Stimulated activated naive CD8-positive, alpha-beta T cell treated with anti-CD3 and anti-CD28 coated beads, Interleukin-15, amount 100 ng/mL, for 72 hours (primary cell): ENCODE measurements at places on chromosomes 7 and 10.

DNA sequence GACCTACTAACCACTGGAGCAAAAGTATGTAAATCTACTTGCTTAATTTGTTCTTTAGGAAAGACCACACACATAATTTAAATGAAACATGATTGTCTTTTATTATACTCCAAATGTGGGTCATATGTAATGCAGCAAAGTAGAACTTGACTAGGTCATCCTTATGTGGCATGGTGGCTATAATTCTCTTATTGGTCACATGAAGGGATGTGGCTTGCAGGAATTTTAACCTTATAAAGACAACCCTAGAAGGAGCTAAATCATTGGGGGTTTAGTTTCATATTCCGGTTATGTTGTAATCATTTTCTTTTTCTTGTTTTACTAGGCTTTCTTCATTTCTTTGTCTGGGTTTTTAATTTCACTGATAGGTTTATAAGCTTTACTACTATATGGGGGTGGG, 93.9 kb downstream of the SEPTIN7 start:
- DNase-seq, result no peak

GRCh38 chr7:101555269-101555920, 73.7 kb downstream of the MYL10 start:
- DNase-seq, result no peak

GRCh38 chr10:5512881-5513612, 11.7 kb upstream of the CALML3 start:
- DNase-seq, result peak; percentile 8

DNA sequence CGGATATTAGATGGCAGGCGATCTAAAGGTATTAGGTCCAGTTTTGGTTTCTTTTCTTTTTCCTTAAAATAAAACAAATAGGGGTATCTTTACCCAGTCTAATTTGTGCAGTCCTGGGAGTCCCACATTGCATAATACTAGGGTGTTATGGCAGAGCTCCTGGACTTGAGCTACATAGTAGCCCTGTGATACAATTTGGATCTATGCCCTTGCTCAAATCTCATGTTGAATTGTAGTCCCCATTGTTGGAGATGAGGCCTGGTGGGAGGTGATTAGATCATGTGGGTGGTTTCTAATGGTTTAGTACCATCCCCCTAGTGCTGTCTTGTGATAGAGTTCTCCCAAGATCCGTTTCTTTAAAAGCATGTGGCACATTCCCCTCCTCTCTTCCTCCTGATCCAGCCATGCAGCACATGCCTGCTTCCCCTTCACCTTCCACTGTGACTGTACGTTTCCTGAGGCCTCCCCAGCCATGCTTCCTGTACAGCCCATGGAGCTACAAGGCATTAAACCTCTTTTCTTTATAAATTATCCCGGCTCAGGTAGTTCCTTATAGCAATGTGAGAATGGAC, 141.9 kb downstream of the RPS24 start:
- no peak for DNase-seq

- DNase-seq, result no peak
These were observed 89.5 kb upstream of the TES start for GRCh38 chr7:116120839-116121238.

DNA sequence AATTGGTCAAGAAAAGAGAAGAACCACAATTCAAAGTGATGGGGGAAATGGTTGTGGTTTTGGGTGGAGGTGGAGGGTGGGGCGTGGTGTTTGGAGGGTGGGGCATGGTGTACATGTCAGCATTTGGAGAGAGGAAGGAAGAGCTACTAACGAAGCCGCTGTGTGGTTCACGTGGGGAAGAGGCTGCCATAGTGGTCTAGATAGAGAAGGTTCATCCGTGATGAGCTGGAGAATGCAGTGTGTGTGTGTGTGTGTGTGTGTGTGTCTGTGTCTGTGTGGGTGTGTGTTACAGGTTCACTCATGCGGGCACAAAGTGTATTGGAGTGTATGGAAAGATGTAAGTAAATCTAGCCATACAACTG, 6.1 kb upstream of the VCL start:
- DNase-seq, result peak; percentile 77

DNA sequence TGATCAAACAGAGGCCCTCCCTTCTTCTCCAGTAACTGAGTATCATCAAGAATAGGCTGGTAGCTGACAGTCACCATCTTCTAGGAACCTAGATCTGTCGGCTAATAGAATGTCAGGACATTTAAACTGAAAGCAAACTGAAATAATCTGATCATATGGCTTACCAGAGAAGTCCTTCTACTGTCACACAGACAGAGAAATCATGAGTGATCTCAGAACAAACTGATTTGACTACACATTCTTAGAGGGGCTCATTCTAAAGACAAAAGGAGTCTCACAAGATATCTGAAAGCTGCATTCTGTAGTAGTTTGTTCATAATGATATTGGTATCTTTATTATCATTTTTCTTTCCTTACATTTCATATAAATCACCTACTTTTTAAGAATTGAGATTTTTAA, 130.9 kb upstream of the ADCY1 start:
- no peak for DNase-seq

DNA sequence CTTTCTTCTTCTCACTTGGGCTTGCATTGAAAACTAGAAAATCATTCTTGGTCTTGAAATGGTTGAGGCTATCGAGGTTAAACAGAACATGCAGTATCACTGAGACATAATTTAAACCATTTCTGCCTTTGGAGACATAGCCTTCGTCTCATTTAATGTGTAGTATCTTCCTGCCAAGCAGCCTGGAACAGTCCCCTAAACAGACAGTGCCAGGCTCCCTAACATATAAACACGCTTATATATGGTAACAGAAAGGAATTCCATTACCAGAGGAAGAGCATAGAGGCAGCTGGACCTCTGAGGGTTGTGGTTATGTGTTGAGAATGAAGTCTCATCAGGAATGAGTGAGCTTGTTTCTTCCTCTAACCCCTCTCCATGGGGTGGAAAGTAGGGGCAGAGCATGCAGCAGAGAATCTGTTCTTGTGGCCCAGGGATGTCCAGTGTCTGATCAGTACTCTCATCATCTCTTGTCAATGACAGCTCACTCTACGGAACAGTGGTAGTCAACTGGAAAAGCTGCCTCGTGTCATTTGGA, 11.2 kb downstream of the CACNB2 start:
- DNase-seq, result no peak

DNA sequence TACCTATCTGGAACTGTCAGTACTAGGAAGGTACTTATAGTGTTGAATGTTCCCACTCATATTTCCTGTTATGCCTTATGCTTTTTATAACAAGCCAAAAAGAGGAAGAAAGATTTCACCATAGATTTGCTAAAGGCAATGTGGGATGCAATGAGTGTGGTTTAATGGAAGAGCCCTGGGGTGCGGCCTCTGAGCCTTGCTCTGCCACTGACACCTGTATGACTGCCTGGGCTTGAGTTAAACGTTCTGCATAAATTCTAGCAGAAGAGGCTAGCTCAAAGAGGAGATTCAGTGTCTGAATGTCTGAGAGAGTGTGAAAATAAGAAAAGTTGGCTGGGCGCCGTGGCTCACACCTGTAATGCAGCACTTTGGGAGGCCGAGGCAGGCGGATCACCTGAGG, 143.8 kb downstream of the TPST1 start:
- no peak for DNase-seq

DNA sequence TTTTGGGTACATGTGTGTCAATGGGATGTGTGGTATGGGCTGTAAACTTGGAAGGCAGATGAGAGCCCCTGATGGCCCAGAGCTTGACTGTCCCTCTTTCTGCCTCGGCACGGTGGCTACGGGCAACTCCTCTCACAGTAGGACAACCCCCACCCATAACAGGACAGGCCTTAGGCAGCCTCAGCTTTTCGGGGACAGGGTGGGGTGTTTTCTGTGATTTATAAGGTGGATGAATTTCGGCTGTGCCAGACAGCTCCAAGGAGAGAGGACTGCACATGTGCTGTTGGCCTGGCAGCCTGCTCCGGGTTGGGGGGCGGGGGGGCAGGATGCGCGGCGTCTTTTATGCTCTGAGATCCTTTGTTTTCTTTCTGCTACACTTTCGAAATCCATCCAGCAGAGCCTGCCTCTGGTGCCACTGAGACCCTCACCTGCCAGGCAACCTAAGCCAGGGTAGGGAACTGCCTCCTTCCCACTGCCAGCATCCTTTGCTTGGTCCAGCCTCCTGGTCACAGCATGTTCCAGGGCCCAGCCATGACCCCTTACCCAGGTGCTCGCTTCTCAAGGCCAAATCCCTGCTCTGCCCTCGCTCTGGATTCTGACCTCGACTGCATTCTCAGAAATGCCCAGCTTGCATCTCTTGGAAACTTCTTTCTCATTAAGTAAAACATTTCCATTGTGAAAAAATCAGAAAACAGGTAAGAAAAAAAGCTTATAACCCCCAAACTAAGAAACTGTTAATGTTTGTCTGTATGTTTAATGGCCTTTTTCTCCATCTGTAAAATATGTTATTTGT, 15.4 kb upstream of the BTBD16 start:
- no peak for DNase-seq

GRCh38 chr10:36559412-36560400, 565.7 kb upstream of the ANKRD30A start:
- no peak for DNase-seq

DNA sequence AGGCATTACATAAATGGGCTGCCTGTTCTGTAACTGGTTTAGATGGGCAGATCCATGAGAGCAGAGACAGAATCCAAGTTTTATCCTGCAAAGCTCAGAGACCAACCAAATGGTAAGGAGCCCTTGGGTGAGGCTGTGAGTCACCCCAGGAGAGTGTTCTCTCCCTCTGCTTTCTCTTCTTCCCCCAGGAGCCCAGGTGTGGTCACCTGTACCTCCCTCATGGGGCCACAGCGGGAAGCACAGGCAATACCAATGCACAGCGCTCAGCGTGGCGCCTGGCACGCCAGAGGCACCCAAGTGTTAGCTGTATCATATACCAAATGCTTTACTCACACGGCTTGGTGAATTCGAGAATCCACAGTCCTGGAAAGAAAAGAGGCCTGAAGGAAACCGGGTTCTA, 39.4 kb downstream of the CTBP2 start:
- no peak for DNase-seq

GRCh38 chr10:86632009-86632800, 22.1 kb upstream of the OPN4 start:
- no peak for DNase-seq

- no peak for DNase-seq
These were observed 4.0 kb upstream of the MINPP1 start for GRCh38 chr10:87500646-87501048.

DNA sequence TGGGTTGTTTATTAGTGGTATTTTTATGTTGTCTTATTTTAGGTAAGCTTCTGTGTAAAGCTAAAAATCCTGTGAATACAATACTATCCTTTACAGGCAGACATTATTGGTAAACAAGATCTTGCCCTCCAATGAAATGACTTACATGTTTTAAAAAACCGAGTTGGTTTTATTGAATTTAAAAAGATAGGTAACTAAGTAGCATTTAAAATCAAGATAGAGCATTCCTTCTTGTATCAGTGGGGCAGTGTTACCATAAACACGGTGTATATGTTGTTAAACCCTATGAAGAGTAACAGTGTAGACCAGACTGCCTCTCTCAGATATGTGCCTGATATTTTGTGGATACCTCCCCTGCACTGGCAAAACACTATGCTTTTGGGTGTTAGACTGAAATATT, 81.0 kb downstream of the SNX10 start:
- DNase-seq, result no peak
